NCI-H1417 treated with DMSO at 0.1 percent for 48 hours (cell line): ENCODE measurements at places on chromosomes 11 and 22.

GRCh38 chr11:78255919-78256318, 67.2 kb downstream of the USP35 start:
- DNase-seq: no peak

GRCh38 chr22:46508491-46508999, 28.9 kb downstream of the CELSR1 start:
- DNase-seq: no peak

DNA sequence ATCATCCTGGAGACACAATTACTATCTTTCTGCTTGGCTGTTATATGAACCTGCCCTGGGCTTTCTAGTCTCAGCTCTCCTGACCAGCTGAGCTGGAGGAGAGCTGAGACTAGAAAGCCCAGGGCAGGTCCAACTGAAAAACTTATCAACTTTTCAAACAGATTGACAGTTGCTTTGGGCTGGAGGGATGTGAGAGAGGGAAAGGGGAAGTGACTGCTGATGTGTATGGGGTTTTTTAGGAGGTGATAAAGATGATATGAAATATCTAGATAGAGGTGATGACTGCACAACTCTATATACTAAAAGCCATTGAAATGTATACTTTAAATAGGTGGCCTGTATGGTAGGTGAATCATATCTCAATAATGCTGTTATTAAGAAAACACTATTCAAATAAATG, 60.2 kb upstream of the CHRM4 start:
- no peak for DNase-seq

DNA sequence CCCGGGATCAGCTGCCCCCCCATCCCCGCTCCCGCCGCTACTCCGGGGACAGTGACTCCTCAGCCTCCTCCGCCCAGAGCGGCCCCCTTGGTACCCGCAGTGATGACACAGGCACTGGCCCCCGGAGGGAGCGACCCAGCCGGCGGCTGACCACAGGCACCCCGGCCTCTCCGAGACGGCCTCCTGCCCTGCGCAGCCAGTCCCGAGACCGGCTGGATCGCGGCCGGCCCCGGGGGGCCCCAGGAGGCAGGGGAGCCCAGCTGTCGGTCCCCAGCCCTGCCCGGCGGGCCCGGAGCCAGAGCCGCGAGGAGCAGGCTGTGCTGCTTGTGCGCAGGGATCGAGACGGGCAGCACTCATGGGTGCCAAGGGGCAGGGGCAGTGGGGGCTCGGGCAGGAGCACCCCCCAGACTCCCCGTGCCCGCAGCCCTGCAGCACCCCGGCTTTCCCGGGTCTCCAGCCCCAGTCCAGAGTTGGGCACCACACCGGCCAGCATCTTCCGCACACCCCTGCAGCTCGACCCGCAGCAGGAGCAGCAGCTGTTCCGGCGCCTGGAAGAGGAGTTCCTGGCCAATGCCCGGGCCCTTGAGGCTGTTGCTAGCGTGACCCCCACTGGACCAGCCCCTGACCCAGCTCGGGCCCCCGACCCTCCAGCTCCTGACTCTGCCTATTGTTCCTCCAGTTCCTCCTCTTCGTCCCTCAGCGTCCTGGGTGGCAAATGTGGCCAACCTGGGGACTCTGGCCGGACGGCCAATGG, 3.9 kb downstream of the RASL10A start:
- DNase-seq: no peak

DNA sequence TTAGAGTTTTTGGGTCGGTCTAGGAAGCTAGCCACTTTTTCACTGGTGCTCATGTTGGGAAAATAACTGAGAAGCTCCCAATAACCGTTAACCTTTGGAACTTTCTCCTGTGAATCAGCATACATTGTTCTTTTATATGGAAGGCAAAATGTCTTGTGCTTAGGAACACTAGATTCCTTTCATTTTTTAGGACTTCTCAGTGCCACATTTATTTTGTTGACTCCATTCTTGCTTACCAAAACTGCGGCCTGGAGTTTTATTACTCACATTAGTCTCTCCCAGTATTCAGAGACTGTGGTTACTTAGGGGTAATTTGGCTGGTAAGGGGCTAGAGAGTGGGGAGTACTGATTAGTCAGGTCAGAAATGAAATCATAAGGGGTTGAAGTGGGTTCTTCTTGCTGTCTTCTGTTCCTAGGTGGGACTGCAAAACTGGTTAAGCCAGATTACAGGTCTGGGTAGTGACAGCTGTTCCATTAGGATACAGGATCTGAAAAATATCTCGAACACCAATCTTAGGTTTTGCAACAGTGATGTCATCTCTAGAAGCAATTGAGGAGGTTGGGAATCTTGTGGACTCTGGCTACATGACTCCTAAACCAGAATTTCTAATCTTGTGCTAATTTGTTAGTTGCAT, 631.4 kb upstream of the LUZP2 start:
- no peak for DNase-seq

GRCh38 chr11:93819966-93820695, 30.3 kb downstream of the VSTM5 start:
- DNase-seq: no peak

DNA sequence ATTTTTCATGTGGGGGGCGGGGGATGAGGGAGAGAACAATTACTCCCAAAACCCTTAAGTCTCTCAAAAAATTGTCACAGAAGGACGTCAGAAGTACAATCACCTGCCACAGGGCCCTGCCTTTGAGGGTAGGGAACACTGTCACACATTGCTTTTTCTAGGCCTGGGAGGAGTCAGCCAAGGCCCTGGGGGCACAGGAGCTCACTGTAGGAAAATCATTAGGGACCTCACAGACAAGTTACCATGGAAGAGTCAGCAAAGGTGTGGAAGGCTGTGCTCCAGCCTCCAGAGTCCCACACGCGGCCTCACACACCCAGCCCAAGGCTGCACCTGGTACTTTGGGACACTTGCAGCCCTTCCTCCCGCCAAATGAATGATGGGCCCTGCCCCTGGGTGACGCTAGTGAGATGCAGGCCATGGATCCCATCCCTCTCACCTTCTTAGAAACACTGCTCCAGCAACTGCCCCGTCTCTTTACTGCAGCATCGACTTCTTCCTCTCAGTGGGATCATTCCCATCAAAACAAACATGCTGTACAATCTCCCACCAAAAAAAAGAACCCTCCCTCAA, 3.3 kb downstream of the PLEKHA7 start:
- no peak for DNase-seq

DNA sequence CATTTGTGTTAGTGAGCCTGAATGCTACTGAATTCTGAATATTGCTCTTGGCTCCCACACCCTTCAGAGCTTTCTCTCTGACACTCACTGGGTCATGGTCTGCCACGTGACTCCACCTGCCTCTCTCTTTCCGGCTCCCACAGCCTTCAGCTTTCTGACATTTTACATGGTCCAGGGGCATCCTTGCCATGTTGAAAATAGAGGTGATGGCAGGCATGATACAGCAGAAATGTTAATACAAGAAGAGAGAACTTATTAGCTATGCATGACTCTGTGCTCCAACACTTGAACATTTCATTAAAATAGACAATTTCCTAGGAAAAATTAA, 90.3 kb upstream of the CLDN5 start:
- no peak for DNase-seq

- DNase-seq: no peak
These were observed 14.0 kb downstream of the CLMP start for GRCh38 chr11:123181075-123181474.

DNA sequence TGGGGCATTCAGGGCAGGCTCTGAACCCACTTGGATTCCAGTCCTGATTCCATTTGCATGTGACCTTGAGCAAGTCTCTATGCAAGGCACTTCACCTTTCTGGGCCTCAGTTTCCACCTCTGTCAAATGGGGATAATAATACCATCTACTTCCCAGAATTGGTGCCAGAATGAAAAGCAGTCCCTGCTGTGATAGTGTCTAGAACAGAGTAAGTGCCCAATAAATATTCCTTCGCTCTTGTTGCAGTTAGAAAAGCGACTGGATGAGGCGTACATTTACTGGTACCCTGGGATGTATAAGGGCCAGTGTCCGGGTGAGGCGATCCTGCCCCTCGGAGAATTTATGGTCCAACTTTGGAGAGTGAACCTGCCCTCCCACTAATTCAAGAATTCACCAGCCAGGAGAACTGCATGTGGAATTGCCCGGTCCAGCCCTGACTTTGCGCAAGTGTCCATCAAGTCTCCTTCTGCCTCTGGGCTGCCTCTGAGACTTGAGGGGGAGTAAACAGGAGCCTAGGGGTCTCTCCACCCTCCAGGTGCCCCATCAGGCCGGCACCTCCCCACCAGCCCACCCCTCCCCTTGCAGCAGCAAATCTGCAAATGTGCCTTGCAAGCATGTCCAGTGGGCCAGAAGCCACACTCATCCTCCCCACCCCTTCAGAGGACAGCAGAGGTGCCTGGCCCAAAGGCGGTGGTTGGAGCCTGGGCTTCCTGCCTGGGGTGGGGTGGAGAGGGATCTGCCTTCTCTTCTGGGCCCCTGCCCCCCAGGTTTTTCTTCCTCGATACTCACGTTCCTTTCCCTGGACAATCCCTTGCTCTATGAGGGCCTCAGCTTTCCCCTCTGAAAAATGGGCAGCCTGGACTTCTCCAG, 30.9 kb upstream of the SLC35C1 start:
- no peak for DNase-seq

- no peak for DNase-seq
These were observed 250.2 kb downstream of the AASDHPPT start for GRCh38 chr11:106327637-106328036.

GRCh38 chr11:91489989-91490388, 734.6 kb upstream of the FAT3 start:
- DNase-seq: no peak

DNA sequence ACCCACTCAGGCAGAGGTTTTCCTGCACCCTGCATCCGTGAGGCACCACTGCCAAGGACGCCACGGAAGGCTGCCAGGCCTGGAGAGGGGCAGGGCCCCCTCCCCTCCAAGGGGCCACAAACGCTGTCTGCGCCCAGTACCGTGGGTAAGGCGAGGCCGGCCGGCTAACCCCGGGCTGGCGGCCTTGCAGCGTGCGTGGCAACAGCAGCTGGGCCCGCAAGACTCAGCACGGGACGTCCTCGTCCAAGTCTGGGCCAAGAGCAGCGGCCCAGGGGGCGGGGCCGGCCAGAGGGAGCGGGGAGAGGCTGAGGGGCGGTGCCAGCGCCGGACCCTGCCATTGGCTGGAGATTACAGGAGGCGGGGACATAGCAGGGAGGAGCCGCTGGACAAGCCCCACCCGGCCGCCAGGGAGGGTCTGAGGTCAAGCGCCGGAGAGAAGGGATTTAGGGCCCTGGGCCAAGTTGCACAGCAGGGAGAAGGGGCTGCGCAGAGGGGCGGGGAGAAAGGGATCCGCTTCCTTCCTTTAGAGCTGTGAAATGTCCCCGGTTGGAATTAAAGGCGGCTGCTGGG, 16.0 kb downstream of the SLC43A1 start:
- DNase-seq: no peak

GRCh38 chr11:9601876-9602199, 28.4 kb downstream of the WEE1 start:
- no peak for DNase-seq

DNA sequence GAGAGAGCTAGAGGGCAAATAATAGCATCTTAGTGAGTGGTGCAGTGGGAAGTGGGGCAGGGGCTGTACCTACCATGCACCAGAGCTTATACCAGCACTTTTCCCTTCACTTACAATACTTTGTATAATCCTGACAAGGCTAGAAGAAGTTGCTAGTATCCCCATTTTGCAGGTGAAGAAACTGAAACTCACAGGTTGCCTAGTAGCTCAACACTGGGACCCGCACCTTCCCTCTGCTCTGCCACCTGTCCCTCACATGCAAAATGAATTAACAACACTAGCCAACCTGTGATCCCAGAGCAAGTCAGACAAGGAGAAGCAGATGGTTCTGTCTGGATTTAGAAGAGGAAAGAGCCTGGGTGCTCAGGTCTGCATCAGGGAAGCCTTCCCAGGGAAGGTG, 510.4 kb downstream of the BUD13 start:
- DNase-seq: no peak

DNA sequence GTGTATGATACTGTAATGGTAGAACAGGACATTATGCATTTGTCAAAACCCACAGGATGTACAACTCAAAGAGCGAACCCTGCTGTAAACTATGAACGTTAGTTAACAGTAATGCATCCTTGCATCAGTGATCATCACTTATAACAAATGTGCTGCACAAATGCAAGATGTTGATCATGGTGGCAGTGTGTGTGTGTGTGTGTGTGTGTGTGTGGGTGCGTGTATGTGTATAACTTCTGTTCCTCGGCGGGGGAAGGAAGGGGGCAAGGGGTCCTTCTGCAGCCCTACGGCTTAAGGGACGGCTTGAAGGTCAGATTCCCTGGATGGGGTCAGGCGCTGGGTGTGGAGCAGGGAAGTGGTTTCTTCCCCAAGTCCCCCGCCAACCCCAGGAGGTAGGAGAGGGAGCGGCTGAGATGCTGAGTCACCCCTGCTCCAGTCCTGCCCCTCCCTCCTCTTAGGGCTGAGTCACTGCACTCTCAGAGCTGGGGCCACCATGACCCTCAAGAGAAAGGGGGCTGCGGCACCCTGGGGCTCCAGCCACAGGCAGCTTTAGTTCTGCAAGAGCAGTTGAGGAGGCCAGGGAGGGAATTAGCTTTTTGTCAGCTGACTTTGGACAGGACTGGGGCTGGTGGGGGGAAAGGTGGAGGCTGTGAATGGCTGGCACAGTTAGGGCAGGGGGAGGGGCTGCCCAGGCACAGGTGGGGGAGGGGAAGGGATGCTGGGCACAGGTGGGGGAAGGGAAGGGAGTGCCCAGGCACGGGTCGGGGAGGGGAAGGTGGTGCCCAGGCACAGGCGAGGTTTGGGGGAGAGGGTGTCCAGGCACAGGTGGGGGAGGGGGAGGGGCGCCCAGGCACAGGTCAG, 8.8 kb upstream of the CTSD start:
- DNase-seq: no peak
